Stimulated activated CD4-positive, alpha-beta T cell treated with anti-CD3 and anti-CD28 coated beads, TNF-alpha, amount 100 ng/mL, for 4 hours (primary cell): ENCODE measurements at places on chromosomes 2 and 18.

GRCh38 chr2:128354161-128354560 lies 35.5 kb upstream of the HS6ST1 start:
- no peak for DNase-seq

- no peak for DNase-seq
Observed at GRCh38 chr2:235267251-235267650, 226.6 kb upstream of the AGAP1 start.

GRCh38 chr2:46067501-46068305 lies 229.5 kb upstream of the EPAS1 start:
- DNase-seq, result no peak

DNA sequence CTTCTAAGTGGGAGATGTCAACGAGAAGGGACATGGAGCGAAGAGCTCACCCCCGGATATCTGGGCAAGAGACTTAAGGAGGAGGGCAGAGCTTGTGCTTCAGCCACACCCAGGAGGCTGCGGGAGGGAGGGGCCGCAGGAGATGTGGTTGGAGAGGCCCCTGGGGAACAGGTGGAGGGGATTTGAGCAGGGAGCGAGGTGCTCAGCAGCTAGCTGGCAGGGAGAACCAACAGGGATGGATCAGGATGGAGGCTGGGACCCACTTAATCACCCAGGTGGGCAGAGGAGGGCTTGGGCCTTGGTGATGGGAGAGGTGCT lies 78.3 kb downstream of the MBP start:
- DNase-seq, result no peak

GRCh38 chr2:20615466-20616241 lies 35.2 kb downstream of the HS1BP3 start:
- no peak for DNase-seq

DNA sequence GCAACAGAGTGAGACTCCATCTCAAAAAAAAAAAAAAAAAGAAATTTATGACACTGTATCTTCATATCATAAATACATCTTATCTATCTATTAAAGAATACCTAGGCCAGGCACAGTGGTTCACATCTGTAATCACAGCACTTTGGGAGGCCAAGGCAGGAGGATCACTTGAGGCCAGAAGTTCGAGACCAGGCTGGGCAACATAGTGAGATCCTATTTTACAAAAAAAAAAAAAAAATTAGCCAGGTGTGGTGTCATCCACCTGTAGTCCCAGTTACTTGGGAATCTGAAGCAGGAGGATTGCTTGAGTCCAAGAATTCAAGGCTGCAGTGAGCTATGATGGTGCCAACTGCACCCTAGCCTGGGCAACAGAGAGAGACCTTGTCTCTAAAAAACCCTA lies 95.0 kb downstream of the HNRNPLL start:
- DNase-seq, result no peak

DNA sequence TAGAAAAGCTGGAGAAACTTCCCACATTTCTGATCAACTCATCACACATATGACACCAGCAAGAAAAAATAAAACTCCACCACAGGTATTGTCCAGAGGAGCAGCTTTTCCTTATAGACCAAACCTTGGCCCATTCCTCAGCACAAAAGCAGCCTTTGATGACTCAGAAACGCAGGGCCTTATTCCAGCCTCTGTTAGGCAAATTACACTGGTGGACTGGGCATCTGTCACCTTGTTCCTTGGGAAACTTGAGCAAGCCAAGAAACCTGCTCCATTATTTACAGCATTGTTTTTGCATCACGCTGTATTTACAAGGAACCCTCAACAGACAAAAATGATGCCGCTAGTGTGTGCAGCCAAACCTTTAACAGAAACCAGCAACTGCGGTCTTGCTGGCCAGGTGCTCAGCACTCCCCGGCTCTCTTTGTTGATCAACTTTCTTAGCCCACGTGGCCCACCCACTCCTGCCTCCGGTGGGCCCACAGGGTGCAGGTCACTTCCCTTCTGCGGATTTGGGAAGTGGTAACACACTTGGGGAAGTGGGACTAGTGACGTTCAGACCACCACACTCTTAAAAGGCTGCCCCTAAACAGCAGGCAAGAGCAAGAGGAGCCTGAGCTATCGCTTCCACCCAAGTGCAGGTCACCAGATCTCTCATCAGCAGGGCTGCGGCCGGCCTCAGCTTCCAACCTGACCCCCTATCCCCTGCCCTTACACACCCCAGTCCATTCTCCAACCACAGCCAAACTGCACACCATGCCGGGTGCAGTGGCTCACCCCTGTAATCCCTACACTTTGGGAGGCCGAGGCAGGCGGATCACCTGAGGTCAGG lies 1.5 kb downstream of the AP1S3 start:
- no peak for DNase-seq

DNA sequence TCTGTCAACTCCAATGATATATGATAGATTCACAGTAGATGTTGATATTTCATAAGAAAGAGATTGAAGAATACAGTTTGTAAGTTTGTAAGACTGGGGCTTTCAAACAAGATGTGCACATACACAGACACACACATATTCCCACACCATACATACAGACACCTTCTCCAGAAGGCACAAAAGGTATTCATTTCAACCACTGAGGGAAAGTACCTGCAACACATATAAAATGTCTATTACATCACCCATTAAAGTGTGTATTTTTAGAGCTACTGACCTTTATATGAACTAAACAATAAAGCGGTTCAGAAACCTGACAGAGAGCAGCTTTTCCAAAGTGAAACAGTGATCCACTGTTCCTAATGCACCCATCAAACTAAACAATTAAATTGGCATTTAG lies 53.3 kb downstream of the CCDC148 start:
- DNase-seq, result no peak

DNA sequence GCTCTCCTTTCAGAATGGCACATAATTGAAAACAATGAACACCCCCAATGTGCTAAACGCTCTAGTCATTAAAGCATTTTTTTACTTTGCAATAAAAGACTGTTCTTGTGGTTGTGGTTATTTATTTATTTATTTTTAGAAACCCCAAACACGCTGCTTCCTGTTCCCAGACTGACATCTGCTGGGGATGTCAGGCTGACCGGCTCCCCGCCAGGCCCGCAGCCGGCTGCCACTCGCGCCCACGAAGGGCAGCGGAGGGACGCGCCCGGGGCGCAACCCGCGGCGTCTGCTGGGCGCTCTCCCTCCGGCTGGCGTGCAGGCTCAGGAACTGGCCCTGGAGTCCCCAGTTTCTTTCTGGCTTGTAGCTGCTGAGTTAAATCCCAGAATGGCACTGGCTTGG lies 83.1 kb upstream of the SP3 start:
- DNase-seq, result no peak

GRCh38 chr2:114800371-114800770 lies 357.9 kb downstream of the DPP10 start:
- DNase-seq, result no peak

DNA sequence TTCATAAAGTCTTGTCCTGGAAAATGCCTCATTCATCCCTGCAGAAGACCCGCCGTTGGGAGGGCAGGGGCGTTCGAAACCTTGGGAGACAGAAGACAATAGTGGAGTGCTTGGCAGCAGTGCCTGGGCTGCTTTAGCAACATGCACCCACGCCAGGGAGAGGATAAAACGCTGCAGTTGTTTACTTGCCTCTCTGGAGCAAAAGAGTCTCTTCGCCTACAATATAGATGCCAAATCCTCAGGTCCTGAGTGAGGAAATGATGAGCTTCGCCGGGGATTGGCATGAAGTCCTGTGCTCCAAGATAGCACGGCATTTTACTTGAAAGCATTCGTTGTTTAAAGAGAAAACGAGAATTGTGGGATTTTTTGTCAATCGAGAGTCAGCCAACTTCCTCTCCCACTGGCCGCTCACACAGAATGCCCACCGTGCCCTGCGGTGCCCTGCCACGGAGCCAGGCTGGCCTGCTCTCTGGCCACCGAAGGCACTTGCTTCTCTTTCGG lies 152.5 kb upstream of the POU3F3 start:
- no peak for DNase-seq

GRCh38 chr2:40396124-40396523 lies 55.8 kb downstream of the SLC8A1 start:
- DNase-seq, result no peak

DNA sequence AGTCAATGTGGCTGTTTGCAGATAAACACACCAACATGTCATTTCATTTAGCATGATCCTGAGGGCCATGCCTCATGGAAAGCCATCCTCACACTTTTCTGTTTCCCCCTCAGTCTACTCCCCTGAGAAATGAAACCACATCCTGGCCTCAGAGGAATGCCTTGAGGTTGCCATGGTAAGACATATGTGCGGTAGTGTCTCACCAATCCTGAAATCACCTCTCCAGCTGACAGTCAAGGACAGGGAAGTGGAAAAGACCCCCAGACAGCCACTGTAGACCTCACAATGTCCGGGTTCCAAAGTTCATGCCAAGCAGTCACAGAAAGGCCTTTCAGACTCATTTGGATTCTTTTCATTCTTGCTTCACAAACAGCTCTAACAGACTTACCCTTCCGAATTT lies 175.2 kb upstream of the PKDCC start:
- no peak for DNase-seq

DNA sequence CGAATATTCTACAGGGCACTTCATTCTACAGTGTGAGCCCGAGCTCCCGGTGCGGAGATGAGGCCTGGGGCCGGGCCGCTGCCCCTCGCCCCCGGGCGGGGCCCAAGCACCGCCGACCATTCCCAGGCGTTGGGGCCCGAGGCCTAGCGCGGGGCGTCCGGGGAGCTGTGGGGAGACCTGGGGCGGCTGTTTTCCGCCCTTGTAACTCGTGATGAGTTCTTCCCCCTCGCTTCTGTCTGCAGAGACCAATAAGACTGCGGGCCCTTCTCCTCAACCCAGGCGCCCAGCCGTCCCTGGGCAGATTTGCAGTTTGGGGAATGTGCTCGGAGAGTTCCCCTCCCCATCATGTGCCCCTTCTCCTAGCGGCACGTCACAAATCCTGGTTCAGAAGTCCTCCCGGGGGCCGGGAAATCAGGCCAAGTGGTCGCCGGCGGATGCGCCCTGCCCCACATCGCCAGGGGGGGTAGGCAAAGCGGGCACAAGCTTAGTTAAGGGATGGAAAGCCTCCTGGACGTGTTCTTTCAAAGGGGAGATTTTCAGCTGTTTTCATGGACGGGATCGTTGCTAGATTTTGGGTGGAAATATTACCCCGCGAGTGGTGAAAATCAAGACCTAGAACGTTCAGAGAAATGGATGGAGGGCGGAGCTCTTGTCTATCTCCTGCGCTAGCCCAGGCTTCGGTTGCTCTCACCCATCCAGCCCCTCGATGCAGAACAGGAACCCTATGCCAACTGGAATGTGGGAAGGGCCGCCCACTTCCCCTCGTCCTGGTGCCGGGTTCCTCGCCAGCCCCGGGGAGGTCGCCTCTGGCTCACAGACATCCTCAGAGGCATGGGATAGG lies 18.8 kb upstream of the HAAO start:
- DNase-seq, result no peak

DNA sequence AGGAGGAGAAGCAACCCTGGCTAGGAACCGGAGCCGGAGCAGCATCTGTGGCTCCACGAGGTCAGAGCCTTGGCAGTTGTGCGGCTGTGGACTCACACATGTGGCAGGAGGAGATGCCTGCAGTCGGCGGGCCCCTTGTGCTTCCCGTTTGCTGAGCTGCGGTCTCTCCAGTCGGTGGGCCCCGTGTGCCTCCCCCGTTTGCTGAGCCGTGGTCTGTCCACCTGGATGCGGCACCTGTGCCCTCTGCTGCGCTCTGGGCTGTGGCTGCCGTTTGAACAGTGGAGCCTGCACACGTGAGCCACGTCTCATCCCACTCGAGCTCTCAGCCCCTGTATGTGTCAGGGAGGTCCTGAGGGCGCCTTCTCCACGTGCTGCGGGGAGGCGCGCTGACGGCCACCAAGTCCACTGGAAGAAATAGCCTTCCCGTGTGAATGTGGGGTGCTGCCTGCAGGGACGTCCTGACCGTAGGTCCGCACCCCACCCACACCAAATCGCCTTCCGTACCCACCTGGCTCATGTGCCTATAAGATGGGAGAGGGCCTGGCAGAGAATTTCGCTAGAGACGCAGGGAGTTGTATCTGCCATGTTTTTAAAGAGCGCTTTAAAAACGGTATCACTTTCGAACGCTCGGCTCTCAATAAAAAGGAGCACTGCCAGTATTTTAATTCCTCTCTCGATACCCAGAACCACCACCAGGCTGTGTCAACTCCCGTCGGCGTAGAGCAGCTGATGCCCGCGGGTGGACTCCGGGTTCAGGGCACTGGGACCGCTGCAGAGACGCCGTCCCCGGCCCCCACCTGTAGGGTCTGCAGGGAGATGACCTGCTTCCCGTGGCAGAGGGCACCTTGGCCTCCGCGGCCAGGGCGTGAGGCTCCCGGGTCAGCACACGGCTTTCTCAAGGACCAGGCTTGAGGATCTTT lies 117.0 kb downstream of the NFATC1 start:
- no peak for DNase-seq

GRCh38 chr2:53217250-53217649 lies 550.4 kb upstream of the CHAC2 start:
- no peak for DNase-seq
